NCI-H1436 (cell line): ENCODE measurements at places on chromosomes 7 and 10.

GRCh38 chr7:132603220-132603833 is 27.1 kb upstream of the PLXNA4 start:
- no peak for DNase-seq

GRCh38 chr7:31091924-31092434 is 39.9 kb downstream of the ADCYAP1R1 start:
- no peak for DNase-seq

DNA sequence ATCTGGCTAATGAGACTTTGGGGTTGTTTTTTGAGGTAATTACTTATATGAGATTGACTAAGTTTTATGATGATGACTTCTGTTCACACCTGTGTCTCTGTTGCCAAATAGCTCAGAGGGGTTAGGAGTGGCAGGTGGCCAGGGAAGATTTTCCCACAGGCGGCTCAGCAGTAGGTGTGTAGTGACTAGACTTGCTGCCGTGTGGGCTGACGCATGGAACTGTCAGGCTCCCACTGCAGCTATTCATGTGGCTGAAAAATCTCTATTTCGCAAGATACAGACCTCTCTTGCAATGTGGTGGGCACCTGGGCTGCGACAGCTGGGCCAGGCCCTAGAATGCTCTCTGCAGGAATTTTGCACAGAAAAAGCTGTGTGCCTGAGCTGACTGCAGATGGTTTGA is 1.4 kb downstream of the CPA4 start:
- no peak for DNase-seq

GRCh38 chr7:139820089-139820488 is 9.0 kb upstream of the TBXAS1 start:
- DNase-seq, result no peak

DNA sequence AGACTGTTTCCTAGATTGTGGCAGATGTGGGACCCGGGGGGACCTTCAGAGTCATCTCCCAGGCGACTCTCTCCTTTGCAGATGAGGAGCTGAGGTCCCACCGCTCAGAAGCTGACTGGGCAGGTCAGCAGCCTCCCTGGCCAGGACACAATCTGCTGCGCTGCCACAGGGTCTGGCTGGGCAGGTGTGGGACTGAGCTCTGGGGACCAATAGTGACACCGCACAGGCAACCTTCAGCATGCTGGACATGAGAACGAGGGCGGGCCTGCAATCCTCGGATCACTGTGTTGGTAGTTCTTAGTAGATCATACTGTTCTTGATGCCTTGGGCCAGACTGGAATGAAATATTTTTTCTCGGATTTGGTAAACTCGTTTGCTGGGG is 20.5 kb upstream of the CRYGN start:
- no peak for DNase-seq

GRCh38 chr7:4054158-4054557 is 627.9 kb upstream of the FOXK1 start:
- DNase-seq, result no peak

DNA sequence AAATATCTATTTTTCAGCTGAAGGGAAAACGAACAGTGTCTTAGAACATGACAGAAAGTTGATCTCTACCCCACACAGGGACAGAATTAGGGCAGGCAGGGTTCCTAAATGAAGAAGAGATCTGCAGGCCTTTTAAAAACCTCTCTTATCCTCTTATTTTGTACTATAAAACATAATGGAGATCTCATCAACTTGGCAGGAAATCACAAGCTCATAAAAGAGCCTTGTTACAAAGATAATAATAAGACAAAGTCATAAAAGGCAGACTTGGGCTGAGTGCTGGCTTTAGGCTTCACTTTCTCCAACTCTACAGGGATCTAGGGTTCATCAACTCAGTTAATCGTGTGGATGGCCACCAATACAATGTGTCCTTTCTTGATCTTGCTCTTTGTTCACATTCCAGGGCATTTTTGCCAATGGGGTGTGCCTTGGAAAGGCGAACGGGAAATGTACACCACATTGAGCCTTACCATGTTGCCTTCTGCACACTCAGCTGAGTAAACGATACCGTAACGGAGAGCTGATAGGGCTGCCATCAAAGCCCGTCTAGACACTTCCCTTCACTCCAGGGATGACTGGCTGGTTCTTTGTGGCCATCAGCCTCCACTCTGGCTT is 7.1 kb upstream of the TEX36 start:
- DNase-seq, result no peak

- no peak for DNase-seq
These were observed 39.6 kb downstream of the MICALL2 start for GRCh38 chr7:1419688-1420087.

DNA sequence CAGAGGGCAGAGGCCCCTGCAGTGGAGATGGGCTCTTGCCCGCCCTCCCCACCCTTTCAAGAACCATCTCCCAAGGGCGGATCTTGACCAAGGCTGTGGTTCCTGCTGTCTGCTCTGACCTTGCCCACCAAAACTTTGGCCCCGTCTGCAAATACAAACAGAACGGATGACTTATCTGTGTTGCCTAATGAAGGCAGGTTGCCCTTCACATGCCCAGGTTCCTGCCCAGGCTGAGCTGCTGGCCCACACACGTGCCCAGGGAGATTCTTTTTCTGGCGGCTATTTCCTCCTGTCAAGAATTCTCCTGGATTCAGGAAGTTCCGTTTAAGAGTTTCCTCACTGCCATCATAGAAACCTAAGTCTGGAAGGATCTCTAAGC is 78.3 kb downstream of the PROSER2 start:
- DNase-seq, result no peak

DNA sequence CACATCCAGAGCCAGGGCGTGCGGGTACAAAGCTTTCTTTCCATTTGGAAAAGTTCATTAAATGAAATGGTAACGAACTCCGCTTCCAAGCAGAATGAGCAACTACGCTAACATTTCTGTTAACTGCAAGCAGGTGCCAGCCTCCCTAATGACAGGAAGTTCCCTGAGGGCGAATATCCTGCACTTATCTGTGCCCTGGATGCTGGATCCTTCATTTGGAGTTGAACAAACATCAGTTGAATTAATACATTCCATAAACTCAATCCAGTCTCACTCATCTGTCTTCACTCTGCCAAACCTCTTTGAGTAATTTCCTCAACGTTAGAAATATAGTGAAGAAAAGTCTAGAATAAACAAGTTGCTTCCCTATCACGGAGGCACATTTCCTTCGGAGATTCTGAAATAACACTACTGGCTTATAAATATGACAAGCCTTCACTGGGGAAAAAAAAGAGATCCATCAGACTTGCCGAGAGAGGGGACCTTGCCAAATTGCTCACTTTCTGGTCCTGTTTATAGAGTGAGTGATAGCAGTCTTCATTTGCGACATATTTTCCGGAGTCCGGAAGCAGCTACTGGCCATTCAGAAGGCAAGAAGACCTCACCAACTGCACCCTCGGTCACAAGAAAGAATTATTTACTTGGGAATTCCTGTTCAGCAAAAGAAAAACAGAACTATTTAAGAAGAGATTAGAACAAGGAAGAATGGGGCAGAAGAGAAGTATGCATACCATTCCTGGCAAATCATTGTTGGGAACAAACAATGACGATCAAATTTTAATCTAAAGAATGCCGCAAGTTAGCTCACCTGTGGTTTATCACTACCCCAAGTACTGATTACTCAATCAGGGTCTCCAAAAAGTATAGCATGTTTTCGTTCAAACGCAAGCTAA is 196.4 kb downstream of the FAM107B start:
- DNase-seq, result no peak

- no peak for DNase-seq
These were observed 126.7 kb downstream of the CPEB3 start for GRCh38 chr10:92164036-92164696.

- DNase-seq, result no peak
These were observed 4.6 kb downstream of the ST7 start for GRCh38 chr7:116957874-116958273.

- no peak for DNase-seq
These were observed 32.0 kb downstream of the SEMA3A start for GRCh38 chr7:84162584-84162983.

GRCh38 chr10:130400890-130401289 is 264.7 kb downstream of the GLRX3 start:
- no peak for DNase-seq

DNA sequence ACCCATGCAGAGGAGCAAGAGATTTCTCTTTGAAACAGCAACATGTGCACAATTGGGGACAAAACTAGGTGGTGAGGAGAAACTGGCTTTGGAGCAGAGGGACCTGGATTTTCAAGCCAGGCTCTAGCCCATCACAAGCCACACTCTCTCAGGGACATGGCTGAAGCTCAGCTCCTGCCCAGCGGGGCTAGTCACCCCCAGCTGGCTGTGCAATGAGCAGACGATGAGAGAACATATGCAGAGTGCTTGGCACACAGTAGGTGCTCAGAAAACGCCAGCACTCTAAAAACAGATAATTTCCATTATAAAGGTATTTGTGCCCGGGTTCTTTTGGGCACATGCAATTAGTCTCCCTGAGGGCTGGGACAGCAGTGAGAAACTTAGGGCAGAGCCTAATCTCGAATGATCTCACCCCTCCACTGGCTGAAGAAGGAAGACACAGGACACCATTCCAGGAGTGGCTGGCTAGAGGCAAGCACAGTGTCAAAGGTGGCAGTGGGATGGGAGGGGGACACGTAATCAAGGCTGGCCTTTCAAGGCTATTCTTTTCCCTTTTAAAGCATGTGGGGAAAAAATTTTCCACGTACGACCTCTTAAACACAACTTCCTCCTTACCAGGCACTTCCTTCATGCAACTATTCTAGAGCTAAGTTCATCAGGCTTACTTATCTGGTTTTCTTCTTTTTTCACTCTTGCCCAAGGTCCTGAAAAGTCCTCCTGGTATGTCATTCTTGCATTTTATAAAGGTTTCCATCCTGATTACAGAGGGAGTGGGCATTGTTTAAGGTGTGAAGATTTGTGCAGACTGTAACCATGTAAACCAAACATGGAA is 15.1 kb downstream of the FAM53B start:
- DNase-seq, result no peak

GRCh38 chr7:73980206-73980605 is 47.8 kb upstream of the ELN start:
- no peak for DNase-seq

DNA sequence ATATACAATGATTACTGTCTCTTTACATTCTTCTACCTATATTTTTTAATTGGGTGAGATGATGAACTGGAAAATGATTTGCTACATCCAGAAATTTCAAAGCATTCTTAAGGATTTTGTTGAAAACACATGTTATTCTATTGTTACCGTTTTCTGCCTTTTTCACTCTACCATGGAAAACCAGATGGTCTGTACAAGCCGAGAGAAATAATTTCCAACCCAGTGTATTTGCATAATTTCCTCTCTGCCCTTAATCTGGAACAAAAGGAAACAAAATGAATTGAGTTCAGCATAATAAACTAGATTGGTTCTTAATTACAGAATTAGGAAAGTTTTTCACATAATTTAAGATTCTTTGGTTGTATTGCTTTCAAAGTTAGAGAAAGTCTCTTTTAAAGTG is 211.2 kb downstream of the CACNB2 start:
- no peak for DNase-seq

- DNase-seq, result no peak
These were observed 133.4 kb upstream of the ABCB5 start for GRCh38 chr7:20482071-20482470.

- DNase-seq, result no peak
These were observed 16.6 kb downstream of the GNAI1 start for GRCh38 chr7:80151274-80151665.

- no peak for DNase-seq
These were observed 21.1 kb downstream of the DPYSL4 start for GRCh38 chr10:132207536-132208461.

- no peak for DNase-seq
These were observed 261.0 kb downstream of the HDAC9 start for GRCh38 chr7:18756378-18757050.

DNA sequence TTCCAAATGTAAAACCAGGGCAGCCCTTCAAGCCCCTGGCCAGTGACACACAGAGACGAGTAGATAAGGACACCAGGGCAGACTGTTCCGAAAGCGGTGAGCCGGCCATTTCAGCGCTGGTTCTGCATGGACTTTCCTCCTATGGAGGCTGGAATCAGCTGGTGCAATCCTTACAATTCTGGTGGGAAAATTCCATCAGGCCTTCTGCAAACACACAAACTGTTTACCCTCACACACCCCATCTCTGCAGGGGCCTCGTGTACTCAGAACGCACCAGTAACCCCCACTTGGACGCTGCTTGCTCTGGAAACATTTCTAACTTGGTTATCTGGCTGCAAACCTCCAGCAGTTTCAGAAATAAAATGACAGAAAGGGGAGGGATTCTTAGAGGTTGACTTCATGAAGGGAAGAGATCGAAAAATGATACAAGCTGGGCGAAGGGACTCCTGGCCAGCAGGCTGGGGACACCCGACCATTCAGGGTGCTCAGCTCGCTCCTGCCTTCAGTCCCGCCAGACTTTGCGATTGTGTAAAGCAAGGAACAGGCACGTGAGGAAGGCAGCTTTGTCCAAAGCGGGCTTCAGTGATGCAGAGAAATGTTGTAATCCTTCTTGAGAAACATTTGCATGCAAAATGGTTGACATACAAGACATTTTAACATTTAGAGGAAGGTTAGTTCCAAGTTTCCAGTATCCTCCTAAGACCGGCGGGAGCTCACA is 19.7 kb upstream of the SHH start:
- DNase-seq, result no peak

DNA sequence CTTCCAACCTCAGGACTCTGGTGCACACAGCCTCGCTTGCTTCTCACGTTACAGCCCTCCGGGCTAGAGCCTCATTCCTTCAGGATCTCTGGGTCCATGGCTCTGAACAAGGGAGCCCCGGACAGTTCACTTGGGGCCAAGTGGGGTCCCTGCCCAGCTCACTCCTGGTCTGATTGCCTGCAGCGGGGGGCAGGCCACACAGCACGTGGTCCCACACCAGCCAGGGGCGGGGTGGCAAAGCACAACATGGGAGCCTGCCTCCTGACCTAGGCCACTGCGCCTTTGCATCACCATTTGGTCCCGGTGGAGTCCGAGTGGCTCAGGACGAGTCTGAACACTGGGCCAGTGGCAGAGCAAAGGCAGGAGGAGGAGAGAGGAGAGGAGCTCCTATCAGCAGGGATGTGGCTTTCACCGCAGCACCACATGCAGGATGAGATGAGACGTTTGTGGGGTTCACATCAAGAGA is 13.4 kb upstream of the CRYGN start:
- DNase-seq, result no peak

DNA sequence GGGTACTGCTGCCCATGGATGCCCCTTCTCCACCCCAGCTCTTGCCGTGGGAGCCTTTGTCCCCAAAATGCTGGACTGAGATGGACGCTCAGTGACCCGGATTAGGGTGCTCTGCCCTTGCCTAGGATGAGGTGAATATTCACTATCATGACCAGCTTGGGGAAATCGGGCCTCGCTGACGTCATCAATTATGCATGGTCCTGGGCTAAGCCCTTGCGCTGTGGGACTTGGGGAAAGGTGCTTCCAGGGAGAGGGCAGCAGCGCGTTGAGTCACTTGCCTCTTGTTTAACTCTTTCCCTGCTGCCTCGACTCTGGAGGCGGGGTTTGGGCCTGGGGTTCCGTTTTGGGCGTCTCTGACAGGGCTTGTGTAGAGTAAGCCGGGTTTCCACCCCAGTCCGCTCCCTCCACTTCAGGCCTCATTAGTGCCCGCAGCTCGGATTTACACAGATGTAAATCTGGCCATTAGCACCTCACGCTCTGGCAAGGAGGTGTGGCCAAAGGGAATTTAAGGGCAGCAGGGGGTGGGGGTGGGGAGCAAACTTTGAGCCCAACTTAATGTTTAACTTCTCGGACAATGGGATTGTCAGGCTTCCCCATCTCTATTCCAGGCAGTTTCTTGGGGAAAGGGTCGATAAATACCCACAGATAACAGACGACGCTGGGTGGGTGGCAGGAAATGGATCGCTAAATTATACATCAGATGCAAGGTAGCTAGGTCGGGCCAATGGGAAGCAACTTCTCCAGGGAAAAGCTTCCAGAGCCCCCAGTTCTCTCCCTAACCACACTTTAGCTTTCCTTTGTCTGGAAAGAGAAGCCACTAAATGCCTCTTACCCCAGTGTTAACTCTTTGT is 51.3 kb upstream of the TCF7L2 start:
- DNase-seq, result no peak
